ENCODE measurements at places on chromosomes 2 and 18.

- DNase-seq: no peak
These were observed 1.6 kb downstream of the TNP1 start for GRCh38 chr2:216858312-216858711.

DNA sequence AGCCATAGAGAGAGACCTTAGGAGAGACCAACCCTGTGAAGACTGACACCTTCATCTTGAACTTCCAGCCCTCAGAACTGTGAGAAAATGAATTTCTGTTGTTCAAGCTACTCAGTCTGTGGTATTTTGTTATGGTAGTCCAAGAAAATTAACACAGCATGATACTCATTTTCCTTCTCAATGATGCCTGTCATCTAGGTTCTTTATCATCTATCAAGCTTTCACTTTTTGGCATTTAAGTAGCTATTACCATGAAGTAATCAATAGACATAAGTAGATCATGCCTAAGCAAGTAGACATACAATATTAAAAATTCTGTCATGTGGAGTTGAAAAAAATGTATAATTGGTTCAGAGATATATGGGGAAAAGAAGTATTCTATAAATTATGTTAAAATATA is 444.7 kb downstream of the THSD7B start:
- no peak for DNase-seq

GRCh38 chr2:157501026-157501425 is 57.1 kb upstream of the CYTIP start:
- DNase-seq: no peak

GRCh38 chr18:73991570-73991969 is 156.1 kb downstream of the FBXO15 start:
- no peak for DNase-seq

DNA sequence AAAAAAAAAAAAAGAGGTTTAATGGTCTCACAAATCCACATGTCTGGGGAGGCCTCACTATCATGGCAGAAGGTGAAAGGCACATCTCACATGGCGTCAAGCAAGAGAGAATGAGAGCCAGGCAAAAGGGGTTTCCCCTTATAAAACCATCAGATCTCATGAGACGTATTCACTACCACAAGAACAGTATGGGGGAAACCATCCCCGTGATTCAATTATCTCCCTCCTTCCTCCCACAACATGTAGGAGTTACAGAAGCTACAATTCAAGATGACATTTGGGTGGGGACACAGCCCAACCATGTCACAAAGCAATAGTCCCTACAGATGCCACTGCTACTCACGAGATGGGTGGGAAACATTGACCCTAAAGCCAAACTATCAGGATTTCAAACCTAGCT is 392.7 kb upstream of the ID2 start:
- DNase-seq: no peak

DNA sequence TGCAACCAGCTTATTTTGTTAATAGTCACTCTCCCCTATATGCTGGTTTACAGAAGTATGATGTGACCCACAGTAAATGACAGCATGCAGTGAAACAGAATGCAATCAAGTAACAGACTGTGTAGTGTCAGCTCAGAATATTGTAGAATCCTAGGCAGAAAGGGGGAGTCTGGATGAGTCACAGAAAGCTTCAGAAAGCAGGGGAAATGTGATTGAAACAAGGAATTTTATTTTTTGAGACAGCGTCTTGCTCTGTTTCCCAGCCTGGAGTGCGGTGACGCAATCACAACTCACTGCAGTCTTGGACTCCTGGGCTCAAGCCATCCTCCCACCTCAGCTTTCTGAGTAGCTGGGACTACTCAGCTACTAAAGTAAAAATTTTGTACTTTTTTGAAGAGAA is 219.9 kb upstream of the FBXO11 start:
- peak; percentile 76 for DNase-seq

DNA sequence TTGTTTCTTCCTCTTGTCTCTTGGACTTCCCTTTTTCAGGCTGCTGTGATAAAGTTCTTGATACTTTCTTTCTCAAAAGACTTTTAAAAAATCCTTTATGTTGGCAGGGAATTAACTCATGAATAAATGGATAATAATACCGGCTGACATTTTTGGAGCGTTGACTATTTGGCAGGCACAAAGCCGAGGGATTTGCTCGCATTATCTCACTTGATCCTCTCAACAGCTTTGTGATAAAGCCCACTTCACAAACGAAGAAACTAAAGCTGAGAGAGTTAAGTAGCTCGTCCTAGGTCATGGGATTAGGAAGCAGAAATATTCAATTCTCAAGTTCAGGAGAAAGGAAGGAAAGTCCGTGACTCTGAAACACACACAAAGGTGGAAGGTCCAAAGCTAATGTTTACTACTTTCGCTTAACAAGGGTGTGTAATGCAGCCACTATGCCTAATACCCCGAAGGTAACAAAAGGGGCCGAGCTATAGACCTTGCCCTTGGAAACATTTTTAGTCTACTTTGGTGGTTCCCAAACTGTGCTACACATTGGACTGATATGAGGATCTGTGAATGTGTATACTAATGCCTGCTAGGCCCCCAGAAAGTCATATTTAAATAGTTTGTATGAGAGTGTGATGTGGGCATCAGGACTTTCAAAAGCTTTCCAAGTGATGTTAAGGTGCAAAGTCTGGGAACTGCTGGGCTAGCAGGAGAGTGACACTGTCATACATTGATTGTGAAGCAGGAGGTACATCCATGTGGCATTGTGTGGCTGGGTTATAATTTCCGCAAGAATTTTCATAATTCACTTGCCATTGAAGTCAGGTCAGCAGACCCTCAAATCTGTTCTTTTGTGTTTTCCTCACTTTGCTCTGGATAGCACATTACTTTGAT is 508.4 kb downstream of the PLCL1 start:
- no peak for DNase-seq

Data from skeletal muscle cell (primary cell).